ENCODE measurements at places on chromosomes 7 and 10.

DNA sequence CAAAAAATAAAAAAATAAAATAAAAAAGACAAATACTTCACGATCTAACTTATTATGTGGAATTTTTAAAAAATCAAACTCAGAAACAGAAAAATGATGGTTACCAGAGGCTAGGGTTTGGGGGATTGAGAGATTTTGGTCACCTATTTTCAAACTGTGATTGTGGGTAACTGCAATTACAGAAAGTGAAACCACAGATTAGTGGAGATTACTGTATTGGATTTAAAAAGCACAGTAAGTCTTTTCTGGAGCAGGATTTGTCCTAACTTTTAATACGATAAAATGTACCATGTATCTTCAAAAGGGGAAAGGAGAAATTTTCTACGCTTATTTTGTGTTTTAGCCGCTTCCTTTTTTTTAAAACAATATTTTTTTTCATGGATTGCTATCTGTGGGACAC lies 1204.9 kb upstream of the LRRTM3 start:
- no peak for DNase-seq

DNA sequence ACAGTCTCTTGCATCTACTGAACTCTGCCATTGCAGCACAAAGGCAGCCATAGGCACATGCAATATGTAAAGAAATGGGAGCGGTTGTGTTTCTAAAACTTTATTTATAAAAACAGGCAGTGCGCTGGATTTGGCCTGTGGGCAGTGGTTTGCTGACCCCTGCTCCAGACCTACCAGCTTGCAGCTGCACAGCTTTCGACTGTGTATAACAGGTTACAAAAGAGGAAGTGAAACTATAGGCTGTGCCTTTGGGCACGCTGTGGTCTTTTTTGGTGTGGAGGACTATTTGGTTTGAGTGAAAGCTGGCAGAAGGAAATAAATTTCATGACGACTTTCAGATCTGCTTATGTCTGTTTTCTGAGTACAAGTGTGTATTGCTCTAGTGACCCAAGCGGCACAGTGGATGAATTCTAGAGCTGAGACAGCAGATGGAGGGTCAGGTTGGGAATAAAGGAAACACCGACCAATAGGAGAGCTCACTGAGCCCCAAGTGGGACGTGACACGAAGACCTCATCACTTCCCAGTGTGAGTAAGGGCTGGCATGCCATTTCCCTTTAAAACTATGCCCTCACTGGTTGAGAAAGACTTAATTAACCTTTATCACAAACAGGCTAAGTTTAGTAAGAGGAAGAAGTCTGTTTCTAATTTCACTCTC lies 152.7 kb downstream of the ANK3 start:
- DNase-seq, result no peak

DNA sequence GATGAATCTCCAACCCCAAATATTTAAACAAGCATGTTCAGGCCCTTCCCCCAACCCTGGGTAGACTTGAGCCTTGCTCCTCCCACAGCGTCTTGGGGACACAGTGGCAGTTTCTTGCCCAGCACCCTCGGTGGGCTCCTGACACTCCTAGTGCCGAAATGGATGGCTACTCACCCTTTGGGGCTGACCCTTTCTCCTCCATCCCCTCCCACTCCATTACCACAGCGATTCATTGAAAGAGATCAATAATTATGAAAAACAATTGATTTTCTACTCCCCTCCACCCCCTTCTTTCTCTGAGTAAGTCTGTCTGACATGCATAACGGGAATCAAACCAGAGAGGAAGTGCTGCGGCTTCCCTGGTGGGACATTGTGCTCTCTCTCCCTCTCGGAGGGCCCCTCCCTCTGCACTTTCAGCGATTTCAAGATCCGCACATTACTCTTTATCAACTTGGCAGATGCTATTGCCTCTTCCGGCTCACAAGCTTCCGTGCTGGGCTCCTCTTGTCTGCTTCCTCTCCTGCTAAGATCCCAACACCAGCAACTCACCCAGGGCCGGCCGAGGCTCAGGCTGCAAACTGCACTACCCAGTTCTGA lies 79.0 kb upstream of the PLXNA4 start:
- DNase-seq, result no peak

GRCh38 chr10:43816351-43817321 lies 168.0 kb upstream of the ZNF32 start:
- DNase-seq, result no peak

DNA sequence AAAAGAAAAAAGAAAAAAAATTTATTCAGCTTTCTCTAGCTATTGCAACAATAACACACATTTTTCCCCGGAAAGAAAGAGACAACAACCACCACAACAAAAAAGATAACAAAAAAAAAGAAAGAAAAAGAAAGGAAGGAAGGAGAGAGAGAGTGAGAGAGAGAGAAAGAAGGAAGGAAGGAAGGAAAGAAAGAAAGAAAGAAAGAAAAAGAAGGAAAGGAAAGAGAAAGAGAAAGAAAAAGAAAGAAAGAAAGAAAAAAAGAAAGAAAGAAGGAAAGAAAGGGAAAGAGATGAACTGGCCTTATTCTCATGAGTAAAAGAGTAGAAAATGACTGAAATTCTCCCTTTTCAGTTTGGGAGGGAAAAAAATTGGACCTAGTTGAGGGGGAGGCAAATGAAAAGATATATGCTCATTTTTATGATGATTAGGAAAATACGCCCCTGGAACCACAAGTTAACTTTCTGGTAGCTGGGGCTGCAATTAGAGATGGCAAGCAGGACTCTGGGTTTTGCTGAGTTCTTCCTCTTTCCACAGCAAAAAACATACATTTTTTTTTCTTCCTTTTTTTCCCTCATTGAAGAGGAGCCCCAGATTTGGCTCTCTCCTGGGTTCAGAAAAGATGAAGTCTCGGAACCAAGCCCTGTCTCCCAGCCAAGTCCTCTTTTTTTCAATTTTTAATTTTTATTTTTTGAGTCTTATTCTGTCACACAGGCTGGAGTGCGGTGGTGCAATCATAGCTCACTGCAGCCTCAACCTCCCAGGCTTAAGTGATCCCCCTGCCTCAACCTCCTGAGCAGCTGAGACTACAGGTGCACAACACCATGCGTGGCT lies 12.6 kb upstream of the PRDX3 start:
- DNase-seq, result no peak

GRCh38 chr10:48287417-48288391 lies 13.2 kb upstream of the FRMPD2 start:
- no peak for DNase-seq

GRCh38 chr7:1355568-1356340 lies 103.5 kb downstream of the MICALL2 start:
- no peak for DNase-seq

DNA sequence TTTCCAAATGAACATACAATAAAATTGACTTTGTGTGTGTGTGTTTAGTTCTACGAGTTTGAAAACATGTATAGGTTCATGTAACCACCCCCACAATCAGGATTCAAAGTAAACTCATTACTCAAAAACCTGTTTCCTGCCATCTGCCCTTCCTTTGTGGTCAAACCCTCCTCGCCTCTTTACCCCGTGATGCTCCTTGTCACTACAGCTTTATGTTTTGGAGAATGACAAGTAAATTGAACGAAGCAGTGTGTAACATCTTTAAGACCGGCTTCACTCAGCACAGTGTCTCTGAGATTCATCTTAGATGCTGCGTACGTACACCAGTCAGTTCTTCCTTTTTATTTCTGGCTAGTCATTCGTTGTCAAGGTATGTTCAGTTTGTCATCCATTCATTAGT lies 54.6 kb upstream of the MKI67 start:
- DNase-seq, result no peak

DNA sequence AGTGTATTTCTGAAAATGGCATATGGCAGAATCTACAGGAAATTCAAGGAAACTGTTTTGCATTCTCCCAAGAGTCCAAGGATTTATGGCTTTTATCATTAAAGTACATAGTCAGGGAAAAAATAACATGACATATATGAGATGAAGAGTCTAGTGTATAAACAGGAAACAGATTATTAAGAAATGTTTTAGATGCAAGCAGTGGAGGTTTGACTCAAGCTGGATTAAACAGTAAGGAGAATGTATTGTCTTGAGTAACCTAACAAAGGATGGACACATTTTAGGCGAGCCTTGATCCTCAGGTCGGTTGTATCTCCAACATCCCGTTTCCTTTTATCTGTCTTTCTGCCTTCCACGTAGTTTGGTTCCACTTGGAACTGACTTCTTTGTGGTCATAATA lies 17.9 kb downstream of the OR6B1 start:
- DNase-seq, result no peak

DNA sequence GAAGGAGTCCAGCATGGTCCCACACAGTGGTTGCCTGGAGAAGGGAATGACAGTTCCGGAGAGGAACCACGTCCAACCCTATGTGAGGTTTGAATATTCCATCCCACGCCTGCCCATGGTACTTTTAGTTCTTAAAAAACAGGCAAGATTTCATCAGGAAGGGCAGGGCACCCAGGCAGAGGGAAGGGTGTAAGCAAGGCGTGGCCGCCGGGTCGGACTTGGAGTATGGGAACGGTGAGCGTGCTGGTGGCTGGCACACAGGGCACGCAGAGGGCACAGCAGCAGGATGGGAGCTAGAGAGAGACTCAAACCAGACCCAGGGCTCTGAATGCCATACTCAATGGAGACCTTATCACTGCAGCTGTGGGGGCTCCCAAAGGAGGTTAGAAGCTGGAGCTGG lies 34.3 kb downstream of the FAM53B start:
- DNase-seq, result no peak

DNA sequence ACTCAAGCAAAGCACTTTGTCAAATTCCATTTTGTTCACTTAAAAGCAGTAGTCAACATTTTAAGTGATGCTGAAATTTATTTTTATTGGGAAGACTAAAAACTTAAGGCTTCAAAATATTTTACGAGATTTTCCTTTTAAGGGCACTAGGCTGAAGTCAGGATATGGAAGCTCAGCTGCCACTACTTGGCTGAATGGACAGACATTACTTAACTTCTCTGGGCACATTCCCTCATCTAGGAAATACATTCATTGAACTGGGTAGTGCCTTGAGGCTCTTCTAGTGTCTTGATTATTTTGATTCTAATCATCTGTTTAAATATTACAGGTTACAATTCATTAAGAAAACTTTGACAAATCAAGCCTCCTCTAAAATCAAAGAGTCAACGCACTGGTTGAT lies 11.1 kb downstream of the MEOX2 start:
- DNase-seq, result no peak

- DNase-seq, result no peak
Observed at GRCh38 chr7:122605929-122606328, 93.0 kb downstream of the RNF133 start.

GRCh38 chr7:72266771-72267170 lies 145.4 kb downstream of the CALN1 start:
- DNase-seq, result no peak

DNA sequence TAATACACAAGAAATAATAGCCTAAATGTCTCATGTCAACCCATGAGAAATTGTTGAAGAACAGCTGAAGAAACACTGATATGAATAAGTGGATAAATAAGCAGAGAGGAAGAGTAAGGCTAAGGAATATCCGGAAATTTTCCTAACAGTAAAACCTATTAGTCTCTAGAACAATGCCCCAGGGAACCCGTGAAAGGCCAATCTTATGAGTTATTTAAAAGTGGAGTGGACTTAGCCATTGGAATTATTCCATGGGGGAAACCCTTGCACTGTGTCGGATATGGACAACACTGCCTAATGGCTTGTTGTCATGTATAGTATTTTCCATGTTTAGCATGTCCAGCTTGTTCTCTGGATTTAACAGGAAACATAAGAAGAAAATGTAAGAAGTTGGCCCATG lies 217.2 kb upstream of the PLXNA4 start:
- no peak for DNase-seq

DNA sequence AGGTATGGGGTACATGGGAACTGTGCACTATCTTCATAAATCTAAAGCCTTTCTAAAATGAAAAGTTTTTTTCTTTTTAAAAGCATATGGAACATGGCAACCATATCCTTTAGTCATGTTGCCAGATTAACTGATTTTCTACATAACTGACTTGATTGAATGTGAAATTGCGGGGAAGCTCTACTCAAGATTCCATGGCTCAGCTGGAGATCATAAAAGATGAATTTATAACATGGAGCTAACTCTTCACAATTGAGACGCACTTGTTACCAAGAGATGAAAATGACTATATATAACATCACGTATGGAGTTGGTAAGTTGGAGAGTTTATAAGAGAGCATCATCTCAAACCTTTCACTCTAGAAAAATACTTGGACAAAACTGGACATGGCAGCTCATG lies 190.2 kb upstream of the MYO3A start:
- no peak for DNase-seq
